ENCODE measurements at places on chromosomes 11 and 22.

DNA sequence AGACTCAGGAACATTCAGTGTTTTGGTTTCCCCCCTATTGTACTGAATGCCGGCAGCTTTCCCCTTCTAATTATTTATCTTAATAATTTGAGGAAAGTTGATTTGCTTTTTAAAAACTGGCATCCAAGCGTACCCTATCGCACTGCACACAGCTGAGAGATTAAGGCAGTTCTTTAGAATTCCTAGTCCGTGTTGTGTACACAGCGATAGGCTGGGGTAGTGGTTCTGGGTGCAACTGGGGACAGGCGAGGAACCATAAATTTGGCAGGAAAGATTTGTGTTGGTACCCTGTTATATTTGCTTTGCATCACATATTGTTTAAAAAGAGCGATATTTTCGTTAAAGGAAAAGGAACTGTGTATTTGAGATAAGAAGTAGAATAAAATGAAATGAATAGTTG is 39.2 kb downstream of the PTPRJ start:
- no peaks in the 10 kb centered on the region for H3K27me3 ChIP-seq
- H3K27ac ChIP-seq: no peak overlapping the region
- no peak overlapping the region for H3K4me3 ChIP-seq
- H3K36me3 ChIP-seq: no peaks in the 10 kb centered on the region

- no peak overlapping the region for H3K27ac ChIP-seq
- H3K27me3 ChIP-seq: no peaks in the 10 kb centered on the region
- DNase-seq: no peak
- H3K4me3 ChIP-seq: no peak overlapping the region
- H3K4me1 ChIP-seq: no peaks in the 10 kb centered on the region
- H3K36me3 ChIP-seq: no peaks in the 10 kb centered on the region
Observed at GRCh38 chr11:44475114-44475686, 90.3 kb upstream of the CD82 start.

DNA sequence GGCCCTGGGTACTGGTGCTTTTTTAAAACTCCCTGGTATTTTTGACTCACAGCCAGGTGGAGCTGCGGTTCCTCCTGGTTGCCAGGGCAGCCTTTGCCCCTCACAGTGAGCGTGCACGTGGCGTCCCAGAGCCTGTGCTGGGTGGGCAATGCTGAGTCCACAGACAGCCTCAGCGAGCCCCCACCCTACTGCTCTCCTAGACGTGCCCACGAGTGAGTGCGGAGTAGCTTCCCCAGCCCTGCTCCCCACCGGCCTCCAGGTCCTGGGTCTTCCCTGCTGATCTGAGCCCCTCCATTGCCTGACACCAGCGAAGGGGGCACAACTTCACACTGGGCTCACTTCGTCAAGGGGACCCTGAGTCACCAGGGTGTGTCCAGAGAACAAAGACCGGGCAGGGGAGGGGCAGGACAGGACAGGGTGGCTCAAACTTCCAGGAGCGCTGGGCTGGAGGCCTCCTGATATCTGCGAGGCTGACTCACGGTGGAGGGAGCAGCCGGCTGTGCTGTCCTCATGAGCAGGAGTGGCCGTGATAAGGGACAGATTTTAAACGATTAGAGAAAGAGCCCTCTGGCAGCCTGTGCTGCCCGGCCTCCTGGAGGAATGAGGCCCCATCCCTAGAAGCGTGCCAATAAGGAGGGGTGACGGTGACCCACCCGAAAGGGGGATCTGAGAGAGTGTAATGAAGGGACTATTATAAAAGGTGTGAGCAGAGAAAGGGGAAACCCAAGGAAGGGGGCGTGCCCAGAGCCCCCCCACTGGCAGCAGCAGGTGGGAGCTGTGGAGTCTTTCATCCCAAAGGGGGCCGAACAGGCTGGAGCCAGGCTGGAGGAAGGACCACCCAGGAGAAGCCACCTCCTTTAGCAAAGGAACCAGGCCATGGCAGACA is 129.3 kb upstream of the FGF3 start:
- H3K27me3 ChIP-seq: peaks cover 4% of the 10 kb centered on the region
- H3K27ac ChIP-seq: no peak overlapping the region
- no peak overlapping the region for H3K4me3 ChIP-seq
- H3K36me3 ChIP-seq: no peaks in the 10 kb centered on the region
- peak; percentile 23 for DNase-seq

GRCh38 chr11:45382133-45382878 is 96.2 kb upstream of the SYT13 start:
- H3K4me1 ChIP-seq: no peaks in the 10 kb centered on the region
- H3K4me3 ChIP-seq: no peak overlapping the region
- H3K27me3 ChIP-seq: no peaks in the 10 kb centered on the region

DNA sequence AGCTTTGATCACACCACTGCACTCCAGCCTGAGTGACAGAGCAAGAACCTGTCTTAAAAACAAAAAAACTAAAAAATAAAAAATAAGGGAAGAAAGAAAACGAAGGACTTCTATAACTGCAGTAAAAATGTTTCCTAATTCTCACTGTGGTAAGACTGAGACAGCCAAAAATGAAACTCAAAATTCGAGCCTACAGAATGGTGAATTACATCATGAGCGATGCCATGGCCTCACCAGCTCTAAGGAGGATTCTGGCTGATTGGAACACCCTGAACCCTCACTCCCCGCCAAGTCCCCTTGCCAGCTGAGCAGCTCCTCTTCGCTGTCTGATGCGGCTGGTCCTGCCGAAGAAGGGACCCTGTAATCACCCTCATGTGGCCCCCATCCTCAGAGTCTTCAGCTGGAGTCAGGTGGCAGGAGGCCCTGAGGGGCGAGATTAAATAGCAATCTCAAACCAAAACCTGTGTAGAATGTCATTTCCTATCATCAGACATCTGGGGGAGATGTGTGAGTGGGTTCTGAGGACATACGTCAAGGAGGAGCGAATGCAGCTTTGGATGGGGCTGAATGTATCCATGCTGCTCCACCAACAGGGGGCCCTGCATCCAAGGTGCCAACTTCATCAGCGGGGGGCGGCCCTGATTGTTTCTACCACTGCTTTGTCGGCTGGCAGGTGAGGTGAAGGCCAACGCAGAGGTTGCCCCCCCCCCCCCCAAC is 29.2 kb downstream of the PDGFB start:
- no peak for DNase-seq
- no peaks in the 10 kb centered on the region for H3K27me3 ChIP-seq
- no peaks in the 10 kb centered on the region for H3K36me3 ChIP-seq
- peaks cover 5% of the 10 kb centered on the region for H3K4me1 ChIP-seq
- H3K27ac ChIP-seq: no peak overlapping the region
- H3K4me3 ChIP-seq: no peak overlapping the region

DNA sequence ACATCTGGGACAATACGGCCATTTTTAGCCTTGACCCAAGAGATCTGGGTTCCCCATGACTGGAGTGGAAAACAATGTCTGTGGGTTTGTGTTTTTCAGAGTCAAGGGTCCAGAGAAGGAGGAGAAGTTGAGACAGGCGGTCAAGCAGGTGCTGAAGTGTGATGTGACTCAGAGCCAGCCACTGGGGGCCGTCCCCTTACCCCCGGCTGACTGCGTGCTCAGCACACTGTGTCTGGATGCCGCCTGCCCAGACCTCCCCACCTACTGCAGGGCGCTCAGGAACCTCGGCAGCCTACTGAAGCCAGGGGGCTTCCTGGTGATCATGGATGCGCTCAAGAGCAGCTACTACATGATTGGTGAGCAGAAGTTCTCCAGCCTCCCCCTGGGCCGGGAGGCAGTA is 15.7 kb downstream of the NNMT start:
- H3K27ac ChIP-seq: no peak overlapping the region
- no peak for DNase-seq
- peaks cover 7% of the 10 kb centered on the region for H3K36me3 ChIP-seq
- no peak overlapping the region for H3K4me3 ChIP-seq
- H3K27me3 ChIP-seq: no peaks in the 10 kb centered on the region

GRCh38 chr11:925158-925495 is 543 bp upstream of the AP2A2 start:
- no peaks in the 10 kb centered on the region for H3K4me1 ChIP-seq
- no peak overlapping the region for H3K4me3 ChIP-seq
- DNase-seq: no peak

GRCh38 chr11:4060182-4060923 is 34.2 kb upstream of the RRM1 start:
- H3K36me3 ChIP-seq: no peaks in the 10 kb centered on the region
- no peaks in the 10 kb centered on the region for H3K27me3 ChIP-seq
- no peak overlapping the region for H3K27ac ChIP-seq
- H3K4me3 ChIP-seq: no peak overlapping the region
- no peak for DNase-seq

DNA sequence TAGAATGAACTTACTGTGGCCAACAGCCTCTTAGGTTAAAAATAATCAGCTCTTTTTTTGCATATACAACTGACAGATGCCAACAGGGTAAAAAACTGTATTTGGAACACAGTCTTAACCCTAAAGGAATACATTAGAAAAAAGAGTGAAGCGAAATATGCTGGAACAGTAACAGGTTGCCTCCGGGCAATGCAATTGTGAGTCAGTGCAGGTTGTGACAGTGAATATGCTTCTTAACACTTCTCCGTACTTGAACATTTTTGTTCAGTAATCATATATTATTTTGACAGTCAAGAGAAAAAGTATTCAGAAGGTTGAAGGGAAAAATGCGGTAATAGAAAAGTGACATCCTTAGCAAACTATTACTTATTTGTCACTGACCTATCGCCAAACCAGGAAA is 98.5 kb downstream of the DBX1 start:
- H3K27me3 ChIP-seq: no peaks in the 10 kb centered on the region
- no peak overlapping the region for H3K4me3 ChIP-seq
- no peaks in the 10 kb centered on the region for H3K4me1 ChIP-seq
- DNase-seq: no peak

Measured in fibroblast of lung (primary cell).